Stimulated activated CD4-positive, alpha-beta T cell treated with anti-CD3 and anti-CD28 coated beads, Interleukin-15, amount 100 ng/mL, for 48 hours (primary cell): ENCODE measurements at places on chromosomes 6 and 20.
A peak's percentile ranks its signal among the peaks of the same experiment; 100 is the strongest.

DNA sequence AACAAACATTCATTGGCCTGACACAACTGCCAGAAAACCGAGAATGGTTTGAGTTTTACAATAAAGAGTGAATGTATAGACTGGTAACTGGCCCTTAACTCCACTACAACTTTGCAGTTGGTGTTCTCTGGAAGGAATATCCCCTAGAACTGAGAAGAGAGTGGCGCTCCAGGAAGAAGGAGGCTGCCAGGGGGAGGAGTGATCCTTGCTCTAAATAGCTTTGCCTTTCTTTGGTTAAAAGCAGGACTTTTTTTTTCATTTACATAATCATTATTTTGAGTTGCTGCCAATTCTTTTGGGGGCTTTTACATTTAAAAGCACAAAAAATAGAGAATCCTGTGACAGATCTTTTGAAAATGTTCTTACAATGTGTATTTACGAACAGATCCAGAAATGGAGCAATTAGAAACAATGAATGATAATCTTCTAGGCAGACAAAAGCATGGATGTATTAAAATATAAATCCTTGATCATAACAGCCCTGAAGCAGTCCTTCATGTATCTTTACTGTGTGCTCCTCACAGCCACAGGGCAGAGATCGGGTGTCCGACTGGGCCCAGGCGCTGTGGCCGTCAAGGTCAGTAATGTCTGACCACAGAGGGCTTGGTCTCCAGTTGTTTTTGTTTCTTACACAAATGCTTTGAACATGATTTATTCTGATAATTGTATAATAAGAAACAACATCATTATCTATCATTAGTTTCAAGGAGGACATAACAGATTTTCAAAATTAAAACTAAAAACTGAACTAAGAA lies 612.2 kb downstream of the HDGFL1 start:
- DNase-seq = no peak

DNA sequence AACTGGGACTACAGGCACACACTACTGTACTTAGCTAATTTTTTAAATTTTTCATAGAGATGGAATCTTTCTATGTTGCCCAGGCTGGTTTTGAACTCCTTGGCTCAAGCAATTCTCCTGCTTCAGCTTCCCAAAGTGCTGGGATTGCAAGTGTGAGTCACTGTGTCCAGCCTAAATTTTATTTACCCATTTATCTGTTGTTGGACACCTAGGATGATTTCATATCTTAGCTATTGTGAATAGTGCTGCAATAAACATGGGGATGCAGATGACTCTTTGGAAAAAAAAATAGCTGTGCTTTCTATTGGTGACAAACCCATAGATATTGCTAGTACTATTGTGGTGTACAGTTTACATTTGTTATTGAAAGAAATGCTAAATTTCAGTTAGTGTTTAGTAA lies 19.6 kb upstream of the SYNCRIP start:
- no peak for DNase-seq

- no peak for DNase-seq
Observed at GRCh38 chr20:10558635-10559187, 115.1 kb downstream of the JAG1 start.

- DNase-seq = no peak
Observed at GRCh38 chr20:62691487-62691886, 17.1 kb upstream of the NTSR1 start.

- no peak for DNase-seq
Observed at GRCh38 chr6:32551410-32551809, 21.3 kb upstream of the HLA-DRB5 start.

- no peak for DNase-seq
Observed at GRCh38 chr20:37102571-37102970, 6.8 kb upstream of the RBL1 start.

DNA sequence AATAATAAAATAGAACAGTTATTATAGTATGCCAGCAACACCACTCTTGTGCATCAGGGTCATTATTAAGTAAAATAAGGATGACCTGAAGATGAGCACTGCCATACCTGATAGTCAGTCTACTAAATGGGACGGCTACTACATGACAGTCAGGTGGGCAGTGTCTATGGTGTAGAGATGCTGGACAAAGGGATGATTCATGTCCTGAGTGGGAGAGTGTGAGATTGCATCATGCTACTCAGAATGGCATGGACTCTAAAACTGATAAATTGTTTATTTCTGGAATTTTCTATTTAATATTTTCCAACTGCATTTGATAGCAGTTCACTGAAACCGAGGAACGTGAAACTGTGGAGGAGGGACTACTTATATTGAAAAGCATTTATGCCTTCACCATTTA lies 38.8 kb downstream of the SNX9 start:
- DNase-seq = no peak

DNA sequence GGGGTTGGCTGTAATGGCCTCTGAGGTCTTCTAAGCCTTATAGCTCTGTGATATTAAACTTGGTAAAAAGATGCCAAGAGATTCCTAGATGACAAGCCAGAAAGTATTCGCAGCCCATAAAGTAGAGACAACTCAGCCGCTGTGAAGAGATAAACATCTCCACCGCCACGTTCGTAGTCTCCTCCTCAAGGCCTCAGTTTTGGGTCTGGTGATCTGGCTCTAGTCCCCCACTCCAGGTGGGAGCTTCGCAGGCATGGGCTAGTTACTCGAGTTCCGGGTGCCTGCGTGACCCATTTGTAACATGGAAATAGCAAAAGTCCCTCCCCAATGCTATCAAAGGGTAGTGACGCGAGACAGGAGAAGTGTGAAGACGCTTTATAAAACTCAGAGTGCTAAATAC lies 28.3 kb upstream of the AFDN start:
- DNase-seq = no peak

DNA sequence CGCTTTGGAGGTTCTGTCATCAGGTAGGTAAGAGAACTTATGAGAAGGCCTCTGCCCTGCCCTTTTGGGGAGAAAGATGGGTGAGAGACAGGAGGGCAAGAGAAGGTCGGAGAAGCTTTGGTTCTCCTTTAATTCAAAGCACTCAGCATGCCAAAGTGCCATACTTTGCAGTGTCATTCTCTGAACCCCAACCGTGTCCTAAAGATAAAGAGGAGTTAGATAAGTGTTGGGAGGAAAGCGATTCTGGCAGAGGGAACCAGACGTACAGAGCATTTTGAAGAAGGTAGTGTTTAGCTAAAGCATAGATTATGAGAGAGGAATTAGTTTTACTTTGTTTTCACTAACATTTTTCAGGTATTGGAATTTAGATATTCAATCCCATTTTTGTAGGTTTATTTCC lies 40.3 kb downstream of the NKAIN2 start:
- no peak for DNase-seq

DNA sequence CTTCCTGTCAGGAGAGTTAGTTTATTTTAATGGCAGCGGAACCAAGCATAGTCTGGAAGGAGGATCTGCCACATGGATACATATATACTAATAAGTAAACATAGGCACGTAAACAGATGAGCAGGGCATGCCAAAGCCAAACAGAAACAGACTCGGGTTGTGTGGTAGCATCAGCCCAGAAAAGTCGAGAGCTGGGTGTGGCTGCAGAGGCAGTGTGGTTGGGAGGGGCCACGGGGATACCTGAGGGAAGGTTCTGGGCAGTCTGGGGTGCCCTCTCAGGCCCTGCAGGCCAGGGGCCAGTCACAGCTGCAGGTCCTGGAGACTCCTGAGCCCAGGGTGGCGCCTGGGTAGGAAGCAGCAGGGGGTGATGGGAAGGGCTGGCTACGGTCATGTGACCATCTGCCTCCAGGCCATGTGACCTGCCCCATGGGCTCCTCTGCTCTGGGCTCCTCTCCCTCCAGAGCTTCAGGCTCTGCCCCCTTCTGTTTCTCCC lies 42.8 kb upstream of the MRPS10 start:
- DNase-seq = no peak

GRCh38 chr6:30592287-30592686 lies 21.0 kb downstream of the ABCF1 start:
- DNase-seq = no peak

DNA sequence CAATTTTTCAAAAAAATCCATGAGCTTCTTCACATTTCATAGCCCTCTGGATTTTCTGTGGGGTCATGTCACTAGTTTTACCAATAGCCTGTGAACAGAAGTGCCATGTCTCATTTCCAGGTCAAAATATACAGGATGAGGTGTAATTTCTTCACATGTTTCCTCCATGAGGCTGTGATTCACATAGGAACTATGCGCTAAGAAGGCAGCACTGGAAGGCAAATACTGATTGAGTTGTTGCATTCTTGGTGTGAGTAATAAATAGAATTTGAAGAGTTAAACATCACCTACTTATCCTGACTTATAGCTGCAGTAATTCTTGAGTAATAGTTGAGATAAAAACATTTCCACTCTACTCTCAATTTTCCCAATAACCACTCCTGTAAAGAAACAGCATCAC lies 442.3 kb downstream of the HAO1 start:
- no peak for DNase-seq

DNA sequence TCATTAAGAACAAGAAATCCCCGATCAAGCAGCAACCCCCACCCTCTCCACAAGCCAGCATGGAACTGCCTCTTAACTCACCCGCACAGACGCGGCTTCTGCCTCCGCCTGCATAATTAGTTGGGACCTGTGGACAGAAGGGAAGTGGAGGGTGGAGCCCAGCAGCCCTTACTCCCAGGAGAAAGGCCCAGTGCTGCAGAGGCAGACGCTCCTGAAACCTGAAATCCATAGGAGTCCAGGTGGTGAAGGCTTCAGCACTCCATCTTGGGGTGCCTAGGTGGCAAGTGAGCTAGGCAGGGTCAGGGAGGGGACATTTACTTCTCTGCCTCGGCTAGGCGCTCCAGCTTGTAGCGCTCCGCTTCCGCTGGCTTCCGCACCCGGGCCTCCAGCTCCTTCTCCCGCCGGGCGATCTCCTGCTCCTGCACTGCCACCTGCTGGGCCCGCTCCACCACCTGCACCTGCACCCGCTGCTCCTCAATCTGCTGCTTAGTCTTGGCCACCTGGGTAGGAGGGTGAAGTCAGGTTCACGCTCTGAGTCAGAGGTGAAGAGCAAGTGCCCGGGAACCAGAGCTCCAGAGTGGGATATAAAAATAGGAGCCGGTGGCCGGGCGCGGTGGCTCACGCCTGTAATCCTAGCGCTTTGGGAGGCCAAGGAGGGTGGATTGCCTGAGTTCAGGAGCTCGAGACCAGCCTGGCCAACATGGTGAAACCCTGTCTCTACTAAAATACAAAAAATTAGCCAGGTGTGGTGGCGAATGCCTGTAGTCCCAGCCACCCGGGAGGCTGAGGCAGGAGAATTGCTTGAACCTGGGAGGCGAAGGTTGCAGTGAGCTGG lies 10.7 kb downstream of the TUBB start:
- DNase-seq = peak; percentile 86

DNA sequence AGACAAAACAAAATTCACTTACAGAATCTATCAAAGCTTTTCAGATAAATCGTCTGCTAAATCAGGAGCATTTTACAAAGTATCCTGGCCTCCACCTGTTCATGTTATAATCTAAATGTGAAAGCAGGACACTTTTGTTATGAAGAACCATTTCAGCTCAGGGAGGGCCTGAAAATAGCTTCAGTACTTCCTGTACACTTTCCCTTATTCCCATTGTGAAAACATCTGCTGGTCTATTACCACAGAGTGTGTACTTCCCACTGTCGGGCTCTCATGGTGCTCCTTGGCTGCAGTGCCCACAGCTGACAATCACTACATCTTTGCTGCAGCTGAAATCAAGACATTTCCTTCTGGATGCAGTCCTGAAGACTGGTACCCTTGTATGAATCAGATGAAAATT lies 128.1 kb downstream of the OPRM1 start:
- DNase-seq = no peak

GRCh38 chr20:45069261-45069660 lies 31.7 kb downstream of the KCNS1 start:
- no peak for DNase-seq

DNA sequence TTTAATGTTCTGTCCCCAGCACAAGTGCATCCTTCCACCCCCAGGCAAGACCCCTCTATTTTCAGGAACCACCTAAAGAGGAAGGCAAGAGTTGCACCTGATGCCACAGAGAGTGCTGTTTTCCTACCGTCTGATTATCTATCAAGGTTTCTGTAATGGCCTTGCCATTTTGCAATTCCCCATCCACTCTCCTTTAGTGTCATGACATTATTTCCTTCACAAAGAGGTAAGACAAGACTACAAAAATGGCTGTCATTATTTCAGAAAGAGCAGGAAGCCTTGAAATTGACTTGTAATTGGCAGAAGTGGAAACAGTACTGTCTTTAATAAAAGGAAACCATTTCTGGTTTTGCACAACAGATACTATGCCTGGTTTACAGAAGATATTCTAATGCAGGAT lies 426.7 kb downstream of the PTPRT start:
- DNase-seq = no peak

DNA sequence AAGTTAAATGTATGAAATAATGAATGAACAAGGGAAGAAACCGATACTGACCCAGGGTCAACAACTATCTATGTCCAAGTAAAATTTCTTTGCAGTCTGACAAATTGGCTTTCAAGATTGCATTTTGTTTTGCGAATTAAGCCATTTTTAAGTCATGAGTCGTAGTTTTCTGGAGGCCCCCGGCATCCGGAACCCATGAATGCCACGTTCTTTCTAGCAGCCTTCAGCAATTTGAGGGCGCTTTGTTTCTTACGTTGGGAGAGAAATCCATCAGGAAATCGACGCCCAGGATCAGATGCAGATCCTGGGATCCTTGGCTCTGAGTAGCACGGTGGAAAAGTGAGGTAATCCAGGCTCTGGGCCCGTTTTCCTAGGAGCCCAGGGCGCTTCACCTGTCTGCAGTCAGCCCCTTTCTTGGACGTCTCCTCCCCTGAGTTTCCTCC lies 309 bp upstream of the ABRACL start:
- no peak for DNase-seq

- DNase-seq = no peak
Observed at GRCh38 chr20:38216746-38217595, 43.6 kb downstream of the KIAA1755 start.

DNA sequence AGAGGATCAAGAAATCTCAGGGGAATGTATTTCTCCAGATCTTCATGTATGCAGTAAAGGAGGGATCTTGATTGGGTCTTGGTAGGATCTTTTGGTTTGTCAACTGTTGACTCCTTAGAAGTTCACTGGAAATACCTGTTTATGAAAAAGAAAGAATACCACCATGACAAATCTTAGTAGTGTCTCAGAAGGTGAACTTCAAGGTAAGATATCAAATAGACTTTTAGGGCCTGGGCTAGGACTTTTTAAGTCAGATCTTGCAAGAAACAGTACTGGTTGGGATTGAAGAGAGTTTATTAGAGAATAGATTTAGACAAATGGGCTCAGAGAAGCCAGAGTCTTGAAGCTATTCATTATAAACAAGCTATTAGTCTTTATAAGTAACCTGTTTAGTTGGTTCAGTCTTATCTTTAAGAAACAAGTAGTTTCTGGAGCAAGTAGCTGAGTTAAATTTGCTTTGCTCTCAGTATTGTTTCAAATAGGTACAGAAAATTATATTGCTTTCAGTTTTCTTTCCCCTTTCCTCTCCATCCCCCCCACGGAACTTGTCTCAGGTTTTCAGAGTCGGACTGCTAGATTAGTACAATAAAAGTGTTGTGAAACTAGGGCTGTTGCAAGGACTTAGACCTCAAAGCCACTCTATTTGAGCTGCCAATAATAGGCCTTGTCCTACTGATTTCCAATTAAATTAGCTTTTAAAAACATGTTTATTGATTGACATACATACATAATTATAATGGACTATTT lies 529.1 kb upstream of the CITED2 start:
- DNase-seq = no peak

- DNase-seq = no peak
Observed at GRCh38 chr6:31968791-31969711, 2.9 kb downstream of the DXO start.

- DNase-seq = no peak
Observed at GRCh38 chr6:107731422-107732319, 92.4 kb downstream of the SCML4 start.
